Stimulated activated CD4-positive, alpha-beta T cell treated with anti-CD3 and anti-CD28 coated beads, Interleukin-2, amount 100 ng/mL, for 4 hours (primary cell): ENCODE measurements at places on chromosomes 4 and X.

GRCh38 chr4:85498068-85498733 is 23.3 kb downstream of the ARHGAP24 start:
- no peak for DNase-seq

GRCh38 chr4:70994387-70995099 is 1.1 kb downstream of the DCK start:
- DNase-seq = no peak

DNA sequence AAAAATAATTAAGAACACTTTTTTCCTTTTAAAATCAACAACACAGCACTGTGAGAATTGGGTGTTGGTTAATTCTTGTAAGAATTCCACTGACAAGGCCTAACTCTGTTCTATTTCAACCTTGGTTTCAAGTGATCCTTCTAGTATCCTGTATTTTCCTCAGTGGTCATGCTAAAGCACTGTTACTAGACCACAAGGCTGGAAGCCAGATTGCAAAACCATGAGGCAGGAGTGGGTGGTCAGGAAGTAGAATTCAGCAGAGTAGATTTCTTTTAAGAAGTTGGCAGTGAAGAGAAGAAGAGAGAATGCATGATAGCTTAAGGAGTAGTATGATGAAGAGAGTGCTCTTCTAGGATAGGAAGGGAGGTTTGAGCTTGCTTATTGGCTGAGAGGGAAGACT is 71.6 kb upstream of the LEF1 start:
- DNase-seq = no peak

GRCh38 chr4:25424539-25425228 is 47.6 kb downstream of the ANAPC4 start:
- DNase-seq = no peak

DNA sequence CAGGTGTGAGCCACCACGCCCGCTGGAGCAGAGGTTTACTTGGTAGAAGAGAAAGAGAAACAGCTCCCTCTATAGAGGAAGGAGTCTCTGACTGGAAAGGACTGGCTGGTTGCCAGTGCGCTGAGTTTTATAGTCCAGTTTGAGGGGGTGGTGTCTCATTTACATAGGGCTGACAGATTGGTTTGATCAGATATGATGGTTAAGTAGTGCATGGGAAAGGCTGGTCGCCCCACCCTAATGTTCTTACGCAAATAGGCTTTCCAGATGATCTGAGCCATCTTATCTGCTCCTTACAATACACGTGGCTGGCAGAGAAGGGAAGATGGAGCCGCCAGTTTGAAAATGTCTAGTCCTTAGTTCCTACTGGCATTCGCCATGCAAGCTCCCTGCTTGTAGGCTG is 439.5 kb downstream of the NAF1 start:
- no peak for DNase-seq

DNA sequence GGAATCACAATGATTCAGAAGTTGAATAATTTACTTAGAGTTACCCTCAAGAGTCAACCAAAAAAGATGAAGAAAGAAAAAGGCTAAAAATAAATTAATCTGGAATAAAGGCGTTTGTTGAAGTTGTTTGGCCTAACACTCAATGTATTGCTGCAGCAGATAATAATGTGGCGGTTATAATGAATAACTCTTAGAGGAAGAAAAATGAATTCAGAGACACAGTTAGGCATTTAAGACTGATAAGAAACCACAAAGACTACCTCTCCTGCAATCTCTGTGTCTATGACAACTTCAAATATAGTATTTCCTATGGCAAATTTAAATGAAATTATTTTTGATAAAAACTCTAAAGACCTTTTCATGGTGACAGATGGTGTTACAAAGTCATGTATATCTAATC is 1369.1 kb upstream of the AGA start:
- no peak for DNase-seq

GRCh38 chr4:48905363-48906015 is 1.1 kb downstream of the OCIAD2 start:
- DNase-seq = no peak

GRCh38 chr4:13236485-13236884 is 247.7 kb downstream of the RAB28 start:
- no peak for DNase-seq

DNA sequence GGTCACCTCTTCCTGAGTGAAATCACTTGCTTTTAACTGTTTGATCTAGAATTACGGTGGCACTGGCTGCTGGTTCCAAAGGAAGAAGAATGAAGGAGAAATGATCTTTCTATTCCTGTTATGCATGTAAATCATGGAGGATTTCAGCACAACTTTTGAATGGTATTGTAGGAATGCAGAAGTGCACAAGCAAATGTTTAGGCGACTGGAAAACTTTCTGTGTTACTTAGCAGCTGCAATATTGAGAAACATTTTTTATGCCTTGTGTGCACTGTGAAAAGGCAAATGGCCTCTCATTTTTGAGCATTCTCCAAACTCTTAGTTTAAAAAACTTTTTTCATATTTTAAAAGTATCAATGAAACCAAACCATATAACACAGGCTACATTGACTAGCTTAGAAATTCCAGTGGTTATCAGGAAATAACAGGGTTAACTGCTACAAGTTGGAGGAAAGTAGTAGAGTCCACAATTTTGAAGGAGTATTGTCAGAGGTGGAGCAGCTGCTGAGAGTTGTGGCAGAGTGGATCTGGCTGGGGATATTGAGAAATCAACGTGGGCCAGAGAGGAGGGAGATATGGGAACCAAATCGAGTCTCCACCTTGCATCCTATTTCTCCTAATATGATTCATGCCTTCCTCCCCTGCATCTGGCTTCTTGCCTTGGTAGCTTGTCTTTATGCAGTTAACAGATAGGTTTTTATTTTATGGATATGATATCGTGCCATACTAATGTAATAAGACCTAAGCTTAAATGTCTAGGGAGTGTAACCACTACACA is 32.0 kb upstream of the FHL1 start:
- no peak for DNase-seq

DNA sequence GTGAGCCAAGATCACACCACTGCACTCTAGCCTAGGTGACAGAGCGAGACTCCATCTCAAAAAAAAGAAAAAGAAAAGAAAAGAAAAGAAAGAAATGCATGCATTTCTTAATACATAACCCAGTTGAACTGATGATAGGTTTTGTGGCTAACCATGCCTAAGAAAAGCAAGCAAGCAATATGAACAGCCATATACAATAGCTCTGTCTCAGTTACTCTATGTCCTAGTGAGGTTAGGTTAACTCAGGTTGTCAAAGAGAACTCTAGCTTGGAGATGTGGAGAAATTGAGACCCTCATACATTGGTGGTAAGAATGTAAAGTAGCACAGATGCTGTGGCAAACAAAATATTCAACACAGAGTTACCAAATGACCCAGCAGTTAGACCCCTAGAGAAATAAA is 167.0 kb upstream of the RASGEF1B start:
- no peak for DNase-seq

DNA sequence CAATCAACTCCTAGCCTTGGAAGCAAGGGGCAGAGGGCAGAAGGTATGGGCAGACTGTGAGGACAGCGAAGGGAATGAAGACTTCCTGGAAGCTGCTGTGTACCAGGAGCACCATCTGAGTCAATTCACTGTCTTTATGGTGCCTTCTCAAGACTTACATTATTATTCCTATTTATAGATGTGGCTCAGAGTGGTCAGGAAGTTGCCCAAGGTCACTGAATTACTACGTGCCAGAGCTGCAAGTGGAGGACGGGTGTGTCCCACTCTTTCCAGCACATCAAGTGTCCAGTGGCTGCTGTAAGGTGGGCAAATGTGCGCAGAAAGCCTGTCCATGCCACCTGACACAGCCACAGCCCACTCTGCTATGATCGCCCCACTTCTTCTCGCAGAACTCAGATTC is 32.0 kb downstream of the SMPX start:
- DNase-seq = no peak

DNA sequence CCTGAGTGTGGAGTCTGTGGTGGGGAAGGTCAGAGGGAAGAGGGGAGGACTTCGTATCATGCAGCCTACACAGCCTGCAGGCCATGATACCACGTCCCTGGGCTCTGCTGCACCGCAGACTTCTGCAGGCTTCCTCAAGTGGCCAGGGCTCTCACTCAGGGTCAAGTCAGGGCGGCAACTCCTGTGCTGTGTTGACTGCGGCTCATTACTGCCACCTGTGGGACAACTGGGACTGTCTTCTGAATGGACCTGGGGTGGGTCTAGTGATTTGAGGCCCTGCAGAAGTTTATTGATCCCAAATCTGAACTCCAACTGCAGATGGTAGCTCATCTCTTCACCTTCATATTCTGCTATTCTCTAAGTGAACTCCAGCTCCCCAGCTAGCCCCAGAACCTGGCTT is 167.1 kb downstream of the NSUN7 start:
- peak; percentile 9 for DNase-seq

GRCh38 chr4:79046016-79046592 is 106.9 kb upstream of the PAQR3 start:
- DNase-seq = no peak

DNA sequence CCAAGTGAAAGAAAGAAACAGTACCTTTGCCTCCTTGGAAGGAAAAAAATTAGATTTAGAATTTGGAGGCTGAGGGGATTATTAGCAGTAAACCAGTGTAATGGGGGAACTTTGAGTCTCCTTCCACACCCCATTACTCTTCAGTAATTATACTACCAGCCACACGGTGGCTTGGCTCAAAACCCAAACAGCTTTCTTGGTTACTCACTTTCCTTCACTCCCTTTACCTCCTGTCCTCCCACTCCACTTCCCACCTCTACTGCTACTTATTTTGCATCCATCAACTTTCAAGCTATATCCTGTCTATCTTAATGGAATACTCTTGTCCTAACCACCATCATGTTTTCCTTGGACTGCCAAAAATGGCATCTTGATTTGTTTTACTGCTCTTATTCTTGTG is 310.6 kb upstream of the AADAT start:
- DNase-seq = no peak

GRCh38 chr4:165199286-165199685 is 8.1 kb upstream of the KLHL2 start:
- DNase-seq = no peak

DNA sequence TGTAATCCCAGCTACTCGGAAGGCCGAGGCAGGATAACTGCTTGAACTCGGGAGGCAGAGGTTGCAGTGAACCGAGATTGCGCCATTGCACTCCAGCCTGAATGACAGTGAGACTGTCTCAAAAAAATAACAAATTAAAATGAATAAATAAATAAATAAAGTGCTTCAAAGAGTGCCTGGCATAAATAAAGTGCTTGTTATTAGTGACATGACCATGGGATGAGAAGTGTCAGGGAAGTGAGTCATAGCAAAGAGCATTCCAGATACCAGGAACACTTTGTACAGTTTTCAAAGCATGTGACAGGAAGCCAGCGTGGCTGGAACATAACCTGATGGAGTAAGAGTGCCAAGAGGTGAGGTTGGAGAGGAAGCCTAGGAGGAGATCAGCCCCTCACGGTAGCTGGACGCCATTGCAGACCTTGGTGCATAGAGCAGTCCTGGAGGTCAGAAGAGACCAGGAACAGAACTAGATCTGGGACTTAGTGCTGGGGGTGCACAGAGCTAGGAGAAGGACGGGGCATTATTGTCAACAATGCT is 6.0 kb upstream of the WDR13 start:
- no peak for DNase-seq

DNA sequence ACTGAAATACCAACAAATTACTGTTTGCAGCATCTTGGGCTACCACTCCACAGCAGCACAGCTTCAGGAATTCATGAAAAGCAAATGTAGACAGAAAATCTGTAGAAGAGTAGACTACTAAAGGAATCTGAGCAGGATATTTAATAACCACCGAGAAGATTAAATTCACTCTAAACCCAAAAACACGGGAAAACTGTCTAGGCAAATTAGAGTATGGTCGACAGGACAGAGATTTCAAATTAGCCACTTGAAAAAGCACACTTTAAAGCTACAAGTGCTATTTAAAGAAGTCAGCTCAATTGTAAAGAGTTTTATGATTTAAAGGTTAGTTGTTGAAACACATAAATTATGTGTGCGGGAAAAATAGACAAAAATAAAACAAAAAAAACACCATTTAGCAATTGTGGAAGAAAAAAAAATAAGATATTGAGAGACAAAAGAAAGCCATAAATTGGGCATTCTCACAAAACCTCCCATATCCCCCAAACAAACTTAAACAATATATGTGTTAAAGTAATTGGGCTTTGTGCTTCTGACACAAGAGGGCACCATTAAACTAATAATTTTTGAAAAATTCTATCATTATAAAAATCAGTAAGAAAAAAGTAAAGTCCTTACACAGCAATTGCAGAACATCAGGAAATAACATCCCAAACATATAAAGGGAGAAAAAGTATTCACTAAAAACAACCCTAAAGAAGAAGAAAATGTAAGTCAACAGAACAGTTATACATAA is 880.8 kb downstream of the TECRL start:
- DNase-seq = no peak

DNA sequence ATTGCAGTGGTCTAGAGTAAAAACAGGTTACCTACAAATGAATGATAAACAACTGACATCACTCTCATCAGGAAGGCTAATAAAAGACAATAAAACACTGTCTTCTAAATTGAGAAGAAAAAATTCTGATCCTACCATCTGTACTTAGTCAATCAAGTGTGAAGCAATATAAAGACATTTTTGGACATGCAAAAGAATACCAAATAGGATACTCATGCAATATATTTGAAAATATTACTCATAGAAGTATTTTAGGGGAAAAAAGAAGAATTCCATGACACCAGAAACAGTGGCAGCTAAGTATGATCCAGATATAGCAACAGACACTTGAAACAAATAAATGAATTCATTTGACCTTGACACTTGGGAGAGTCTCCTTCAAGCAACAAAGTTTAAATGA is 63.8 kb upstream of the FAM120C start:
- no peak for DNase-seq

GRCh38 chrX:148811236-148811635 is 310.8 kb downstream of the AFF2 start:
- DNase-seq = no peak

DNA sequence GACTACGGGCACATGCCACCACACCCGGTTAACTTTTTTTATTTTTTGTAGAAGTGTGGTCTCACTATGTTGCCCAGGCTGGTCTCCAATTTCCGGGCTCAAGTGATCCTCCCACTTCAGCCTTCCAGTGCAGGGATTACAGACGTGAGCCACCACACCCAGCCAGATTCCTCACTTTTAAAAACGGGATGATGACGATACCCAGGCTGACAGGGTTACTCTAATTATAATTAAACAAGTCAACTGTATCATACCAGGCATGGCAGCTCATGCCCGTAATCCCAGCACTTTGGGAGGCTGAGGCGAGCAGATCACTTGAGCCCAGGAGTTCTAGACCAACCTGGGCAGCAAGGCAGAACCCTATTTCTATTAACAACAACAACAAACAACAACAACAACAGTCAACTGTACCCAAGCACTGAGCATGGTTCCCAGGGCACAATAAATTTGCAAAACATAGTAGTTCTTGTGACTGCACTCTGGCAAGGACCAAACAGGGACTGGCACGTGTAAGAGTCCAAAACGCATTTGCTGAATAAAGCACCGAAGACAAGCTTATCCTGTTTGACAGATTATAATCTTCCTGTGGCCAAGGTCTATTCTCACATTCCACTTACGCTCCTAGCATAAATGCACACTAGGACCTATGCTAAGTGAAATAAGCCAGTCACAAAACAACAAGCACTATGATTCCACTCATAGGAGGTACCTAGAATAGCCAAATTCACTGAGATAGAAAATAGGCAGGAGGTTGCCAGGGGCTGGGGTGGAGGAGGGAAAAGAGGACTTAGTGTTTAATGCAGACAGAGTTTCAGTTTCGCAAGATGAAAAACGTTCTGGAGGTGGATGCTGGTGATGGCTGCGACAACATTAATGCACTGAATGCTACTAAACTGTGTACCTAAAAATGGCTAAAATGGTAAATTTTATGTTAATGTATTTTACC is 77.5 kb downstream of the IRF2 start:
- no peak for DNase-seq

GRCh38 chr4:96602661-96603060 is 762.8 kb downstream of the PDHA2 start:
- DNase-seq = no peak

GRCh38 chr4:137597752-137598430 is 65.6 kb upstream of the PCDH18 start:
- DNase-seq = no peak
